ENCODE measurements at places on chromosomes 6 and 20. TPM values are rescaled to one million over a fixed set of nuclear protein-coding genes. Genes with fewer than 3 reads are reported as not detected.

DNA sequence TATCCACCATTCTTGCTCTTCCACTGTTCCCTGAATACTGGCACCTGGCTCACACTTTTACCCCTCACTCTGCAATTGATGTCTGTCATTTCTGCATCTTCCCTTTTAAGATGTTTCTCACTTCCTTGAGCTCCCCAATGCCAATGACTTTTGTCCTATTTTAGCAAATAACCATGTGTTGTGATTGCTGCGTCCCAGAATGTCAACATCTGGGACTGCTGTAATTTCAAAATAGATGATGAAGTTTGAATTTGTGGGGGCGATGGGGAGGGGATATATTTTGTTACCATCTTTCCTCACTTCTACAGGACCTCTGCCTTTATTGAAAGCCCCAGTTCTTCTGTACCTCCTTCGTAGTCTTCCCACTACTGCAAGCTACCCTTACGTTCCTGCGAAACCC is 40.0 kb upstream of the ADGRF5 start:
- DNase-seq, result no peak
- H3K27me3 ChIP-seq, result no peaks in the 10 kb centered on the region
- no peaks in the 10 kb centered on the region for H3K36me3 ChIP-seq
- no peak overlapping the region for H3K4me3 ChIP-seq
- H3K4me1 ChIP-seq, result peaks cover 23% of the 10 kb centered on the region

- H3K27ac ChIP-seq, result no peak overlapping the region
- peaks cover 6% of the 10 kb centered on the region for H3K27me3 ChIP-seq
- no peak overlapping the region for H3K4me3 ChIP-seq
Observed at GRCh38 chr6:7725412-7725811, 487 bp upstream of the BMP6 start.

DNA sequence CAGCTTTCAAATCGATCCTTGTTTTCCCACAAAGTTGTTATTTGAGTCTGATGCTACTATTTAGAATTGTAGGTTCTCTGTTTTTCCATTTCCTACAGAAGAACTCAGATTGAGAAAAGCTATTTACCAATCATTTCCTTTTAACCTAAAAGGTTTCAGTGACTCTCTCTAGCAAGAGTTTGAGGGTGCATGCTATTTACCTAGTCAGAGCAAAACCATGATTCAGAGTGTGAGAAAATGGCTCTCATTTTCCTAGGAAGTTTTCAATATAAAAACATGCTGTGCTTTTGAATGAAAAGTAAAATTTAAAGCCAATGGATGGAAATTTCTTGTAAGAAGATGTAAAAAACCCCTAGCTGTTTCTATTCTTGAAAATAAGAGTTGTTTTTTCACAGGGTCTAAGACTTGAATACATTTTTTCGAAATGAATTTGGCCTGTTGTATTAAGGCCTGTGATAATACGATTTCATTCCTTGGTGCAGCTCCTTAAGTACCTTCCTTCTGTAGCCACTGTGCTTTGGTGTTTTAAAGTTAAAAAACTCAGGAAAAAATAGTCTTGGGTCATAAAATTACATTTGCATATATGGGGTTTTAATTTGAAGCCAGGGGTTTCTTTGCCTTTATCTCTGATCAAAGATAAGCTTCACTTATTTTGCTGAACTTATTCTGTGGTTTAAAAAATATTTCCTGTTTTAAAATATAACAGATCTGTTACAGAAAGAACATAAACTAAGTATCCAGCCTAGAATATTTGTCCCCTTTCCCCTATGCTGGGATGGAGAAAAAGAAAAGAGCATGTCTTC is 18.0 kb upstream of the RSPH3 start:
- H3K36me3 ChIP-seq, result no peaks in the 10 kb centered on the region
- H3K4me3 ChIP-seq, result no peak overlapping the region
- DNase-seq, result no peak
- H3K4me1 ChIP-seq, result peaks cover 12% of the 10 kb centered on the region

- H3K4me1 ChIP-seq, result no peaks in the 10 kb centered on the region
- no peak overlapping the region for H3K27ac ChIP-seq
- DNase-seq, result no peak
Observed at GRCh38 chr20:9200196-9200595, 131.3 kb downstream of the PLCB4 start.

DNA sequence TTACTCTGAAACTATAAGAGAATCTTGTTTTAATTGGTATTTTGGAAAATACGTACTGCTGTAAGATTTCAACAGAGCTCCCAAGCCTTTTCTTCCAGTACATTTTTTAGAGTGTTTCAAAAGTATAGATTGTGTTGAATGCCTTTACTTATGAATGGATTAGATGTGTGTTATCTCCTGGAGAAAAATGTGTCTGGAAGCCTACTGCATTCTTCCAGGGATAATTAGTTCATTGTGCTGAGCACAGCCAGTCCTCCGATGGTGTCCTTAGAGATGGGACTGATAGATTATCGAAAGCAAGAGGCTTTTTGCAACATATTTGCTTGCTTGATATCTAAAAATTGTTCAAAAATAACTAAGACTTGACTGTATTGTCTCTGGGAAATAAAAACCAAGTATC is 114.2 kb downstream of the PLEKHG1 start:
- H3K27ac ChIP-seq, result peak overlapping the region; percentile 26
- no peak overlapping the region for H3K4me3 ChIP-seq
- no peaks in the 10 kb centered on the region for H3K36me3 ChIP-seq
- peaks cover 40% of the 10 kb centered on the region for H3K4me1 ChIP-seq

DNA sequence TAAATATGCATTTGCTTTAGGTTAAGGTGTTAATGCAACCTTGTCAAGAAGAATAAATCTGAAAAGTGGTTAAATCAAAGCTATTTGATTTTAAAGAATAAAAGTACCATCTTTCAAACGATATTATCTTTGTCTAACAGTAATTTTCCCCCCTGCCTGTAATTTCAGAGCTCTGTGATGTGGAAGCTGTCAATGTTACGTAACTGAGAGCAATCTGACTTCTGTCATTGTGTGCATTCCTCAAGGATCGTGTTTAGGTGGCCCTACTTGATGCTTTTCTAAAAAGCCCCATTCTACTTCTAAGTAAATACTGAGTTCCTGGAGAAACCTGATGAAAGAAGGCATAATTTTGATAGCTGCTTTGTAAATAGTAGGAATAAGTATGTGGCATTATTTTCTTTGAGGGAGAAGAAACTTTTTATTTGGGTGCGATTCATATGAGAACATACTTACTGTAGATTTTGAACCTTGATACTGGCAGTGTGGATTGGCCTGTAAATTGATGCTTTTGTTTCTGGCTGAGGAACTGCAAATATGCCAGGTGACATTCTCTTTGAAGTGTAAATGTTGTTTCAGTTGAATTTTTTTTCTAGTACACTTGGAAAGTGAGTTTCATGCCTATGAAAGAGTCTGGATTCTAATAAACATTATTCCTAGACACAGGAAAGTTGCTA is 529.6 kb upstream of the FLRT3 start:
- H3K27ac ChIP-seq, result no peak overlapping the region
- peaks cover 10% of the 10 kb centered on the region for H3K4me1 ChIP-seq
- DNase-seq, result no peak
- no peaks in the 10 kb centered on the region for H3K36me3 ChIP-seq
- H3K4me3 ChIP-seq, result no peak overlapping the region

GRCh38 chr6:37103169-37104039 is 66.5 kb upstream of the PIM1 start:
- peaks cover 53% of the 10 kb centered on the region for H3K4me1 ChIP-seq
- peak overlapping the region; percentile 16 for H3K4me3 ChIP-seq
- peak overlapping the region; percentile 92 for H3K27ac ChIP-seq
- H3K27me3 ChIP-seq, result no peaks in the 10 kb centered on the region

DNA sequence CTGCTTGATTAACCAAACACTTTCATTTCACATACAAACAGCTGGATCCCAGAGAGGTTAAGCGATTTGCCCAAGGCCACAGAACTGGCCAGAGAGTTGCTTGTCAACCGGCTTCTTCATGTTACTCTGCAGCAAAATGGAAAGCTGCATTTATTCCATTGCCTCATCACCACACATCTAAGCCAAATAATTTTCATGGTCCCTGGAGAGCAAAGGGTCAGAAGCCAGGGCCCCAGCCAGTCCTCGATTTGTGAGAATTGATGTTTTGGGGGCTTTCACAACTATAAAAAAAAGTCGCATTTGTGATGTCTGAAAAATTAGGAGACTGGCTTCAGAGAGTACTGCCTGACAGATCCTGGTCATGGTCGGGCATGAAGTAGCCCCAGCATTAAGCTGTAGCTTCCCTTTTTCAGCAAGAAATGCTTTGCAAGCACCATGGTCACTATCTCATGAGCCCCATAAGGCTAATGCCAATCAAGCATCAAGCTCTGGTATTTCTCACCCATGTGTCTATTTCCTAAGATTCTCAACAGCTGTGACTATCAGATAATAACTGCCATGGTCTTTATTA is 95.8 kb downstream of the BANF2 start:
- no peaks in the 10 kb centered on the region for H3K27me3 ChIP-seq
- no peak for DNase-seq
- H3K36me3 ChIP-seq, result no peaks in the 10 kb centered on the region
- peaks cover 9% of the 10 kb centered on the region for H3K4me1 ChIP-seq
- no peak overlapping the region for H3K4me3 ChIP-seq
- H3K27ac ChIP-seq, result no peak overlapping the region

DNA sequence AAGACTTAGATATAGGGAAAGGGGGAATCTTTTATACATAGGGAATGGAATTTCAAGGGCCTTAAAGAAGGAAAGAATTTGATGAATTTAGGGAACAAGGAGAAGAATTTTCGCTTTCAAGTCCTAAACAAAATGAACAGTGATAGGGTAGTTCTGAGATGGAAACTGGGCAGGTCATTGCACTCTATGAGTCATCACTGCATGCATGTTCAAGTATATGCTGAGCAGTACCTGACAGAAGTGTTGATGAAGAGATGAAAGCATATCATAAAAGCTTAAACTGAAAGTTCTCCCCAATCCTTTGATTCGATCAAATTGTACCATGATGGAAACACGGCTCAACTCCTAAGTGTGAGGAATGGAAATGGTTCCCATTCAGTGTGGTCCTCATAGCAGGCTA is 271.0 kb downstream of the TSHZ2 start:
- no peaks in the 10 kb centered on the region for H3K4me1 ChIP-seq
- no peak overlapping the region for H3K4me3 ChIP-seq
- H3K27ac ChIP-seq, result no peak overlapping the region

DNA sequence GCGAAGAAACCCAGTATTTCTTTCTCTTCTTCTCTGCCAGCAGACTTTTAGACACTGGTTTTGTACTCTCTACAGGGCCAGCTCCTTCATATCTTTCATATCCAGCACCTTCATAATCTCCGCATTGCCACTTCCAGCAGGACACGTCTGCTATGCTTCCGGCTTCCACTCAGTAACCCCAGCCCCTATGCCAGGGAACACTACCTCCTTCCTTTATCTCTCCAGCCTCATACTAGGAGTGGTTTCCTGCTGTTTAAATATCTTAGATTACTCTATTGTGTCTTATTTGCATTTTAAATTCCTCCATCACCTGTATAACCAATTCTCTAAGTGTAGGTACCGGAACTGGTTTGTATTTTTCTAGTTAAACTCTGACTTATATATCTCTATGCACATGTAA is 667.8 kb upstream of the ID4 start:
- DNase-seq, result no peak
- no peaks in the 10 kb centered on the region for H3K36me3 ChIP-seq
- H3K27me3 ChIP-seq, result no peaks in the 10 kb centered on the region
- no peak overlapping the region for H3K4me3 ChIP-seq

- no peaks in the 10 kb centered on the region for H3K27me3 ChIP-seq
- DNase-seq, result peak; percentile 74
- no peak overlapping the region for H3K4me3 ChIP-seq
Observed at GRCh38 chr20:10553326-10553984, 118.3 kb downstream of the SLX4IP start.

GRCh38 chr6:42177514-42178364 is 4.6 kb downstream of the GUCA1A start:
- no peak for DNase-seq
- no peaks in the 10 kb centered on the region for H3K36me3 ChIP-seq
- H3K4me1 ChIP-seq, result no peaks in the 10 kb centered on the region
- no peaks in the 10 kb centered on the region for H3K27me3 ChIP-seq

DNA sequence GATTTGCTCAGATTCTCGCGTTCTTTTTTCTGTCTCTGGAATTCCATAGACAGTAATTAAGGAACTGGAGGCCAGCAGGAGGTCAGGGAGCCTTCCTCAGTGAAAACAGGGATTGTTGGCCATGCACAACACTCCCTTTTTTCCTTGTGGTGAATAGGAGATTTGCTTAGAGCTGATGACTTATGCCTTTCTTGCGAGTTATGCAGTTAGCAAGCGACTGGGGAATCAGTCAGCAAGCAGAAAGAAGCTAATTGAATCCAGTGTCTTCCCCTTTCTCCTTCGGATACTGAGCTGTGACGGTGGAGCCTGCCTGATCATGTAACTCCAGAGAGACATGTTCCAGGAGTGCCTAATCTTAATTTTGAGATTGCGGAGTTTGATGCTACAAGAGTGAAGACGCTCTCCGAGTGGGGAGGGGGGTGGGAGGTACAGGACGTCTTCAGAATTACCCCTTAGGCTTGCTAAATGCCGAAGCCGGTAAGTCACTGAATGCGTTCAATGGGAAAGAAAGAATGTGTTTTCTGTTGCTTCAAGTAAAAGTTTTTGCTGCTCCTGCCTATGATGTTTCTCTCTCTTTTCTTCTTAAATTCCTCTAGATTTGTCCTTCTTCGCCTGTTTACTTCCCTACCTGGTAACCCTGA is 165.9 kb downstream of the SASH1 start:
- H3K27me3 ChIP-seq, result no peaks in the 10 kb centered on the region
- no peaks in the 10 kb centered on the region for H3K36me3 ChIP-seq
- H3K4me1 ChIP-seq, result no peaks in the 10 kb centered on the region
- H3K4me3 ChIP-seq, result no peak overlapping the region

DNA sequence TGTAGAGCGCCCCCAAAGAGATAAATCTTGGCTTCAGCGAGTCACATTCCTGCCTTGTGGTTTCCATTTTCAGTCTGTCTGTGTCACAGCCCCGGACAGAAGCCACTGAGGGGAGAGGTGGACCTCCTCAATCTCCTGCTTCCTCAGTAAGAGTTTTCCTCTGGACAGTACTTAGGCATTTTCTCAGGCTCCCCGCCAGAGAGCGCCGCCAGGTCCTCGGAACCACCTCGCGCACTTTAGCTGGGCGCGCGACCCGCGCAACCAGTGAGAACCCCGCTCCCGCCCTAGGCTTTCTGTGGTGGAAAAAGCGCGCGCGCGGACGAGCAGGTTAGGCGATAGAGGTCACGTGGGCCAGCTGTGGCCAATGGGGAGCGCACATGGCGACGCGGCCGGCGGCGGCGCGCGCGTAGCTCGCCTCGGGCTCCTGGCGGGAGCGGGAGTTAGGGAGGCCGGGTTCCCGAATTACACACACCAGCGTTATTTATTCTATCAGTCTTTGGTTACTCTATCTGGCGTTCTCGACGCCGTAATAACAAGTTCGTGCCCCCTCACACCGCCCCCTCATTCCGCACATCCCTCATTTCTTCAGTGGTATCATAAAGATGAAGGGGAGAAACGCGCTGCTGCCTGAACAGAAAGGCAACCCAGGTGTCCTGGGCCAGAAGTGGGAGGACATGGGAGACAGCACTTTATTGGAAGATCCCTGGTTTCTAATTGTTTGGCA is 19.4 kb downstream of the PXT1 start:
- H3K27me3 ChIP-seq, result no peaks in the 10 kb centered on the region
- no peaks in the 10 kb centered on the region for H3K36me3 ChIP-seq
- peak overlapping the region; percentile 82 for H3K27ac ChIP-seq
- peaks cover 22% of the 10 kb centered on the region for H3K4me1 ChIP-seq
- DNase-seq, result peak; percentile 99

The COL9A1 gene
- total RNA-seq, result not detected

The THBD gene
- 1.0 TPM for total RNA-seq

The SULF2 gene
- 66.1 TPM for total RNA-seq

The OLIG3 gene
- not detected for total RNA-seq

The CBLN4 gene
- total RNA-seq, result not detected

The MEI4 gene
- total RNA-seq, result not detected
